M059J (cell line): ENCODE measurements at places on chromosomes 12 and 14. TPM values are rescaled to one million over a fixed set of nuclear protein-coding genes. Genes with fewer than 3 reads are reported as not detected.

RNASE2 gene
- not detected in 2 replicates for total RNA-seq

INHBC gene
- total RNA-seq: not detected in 2 replicates

RPL10L gene
- total RNA-seq: not detected in 2 replicates

KRT3 gene
- not detected in 2 replicates for total RNA-seq

DNA sequence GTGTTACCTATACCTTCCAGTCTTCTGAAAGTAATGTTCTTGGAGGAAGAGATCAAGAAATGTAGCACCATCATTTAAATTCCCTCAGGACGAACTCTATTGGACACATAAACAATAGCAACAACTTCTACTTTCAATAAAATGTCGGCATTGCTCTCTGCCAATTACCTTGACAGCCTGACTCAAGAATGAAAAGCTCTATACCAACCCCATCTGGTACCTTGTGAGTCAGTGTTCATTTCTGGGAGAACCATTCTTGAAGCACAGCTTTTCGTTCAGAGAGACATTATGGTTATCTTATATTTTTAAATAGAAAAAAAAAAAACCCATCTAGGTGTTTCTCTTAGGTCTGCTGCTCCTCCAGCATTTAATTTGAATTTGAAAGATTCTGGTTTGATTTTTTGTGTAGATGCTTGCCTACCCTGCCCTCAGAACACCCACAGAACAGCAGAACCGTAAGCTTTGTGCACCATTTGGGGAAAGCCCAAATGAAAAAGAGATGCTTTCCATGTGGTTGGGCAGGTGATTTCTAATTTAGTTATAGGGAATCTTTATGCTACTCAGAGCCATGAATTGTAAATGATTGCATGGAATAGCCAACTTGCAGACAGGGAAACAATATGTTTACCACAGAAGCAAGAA lies 156.0 kb downstream of the SAMD4A start:
- DNase-seq: peak; percentile 53

DNA sequence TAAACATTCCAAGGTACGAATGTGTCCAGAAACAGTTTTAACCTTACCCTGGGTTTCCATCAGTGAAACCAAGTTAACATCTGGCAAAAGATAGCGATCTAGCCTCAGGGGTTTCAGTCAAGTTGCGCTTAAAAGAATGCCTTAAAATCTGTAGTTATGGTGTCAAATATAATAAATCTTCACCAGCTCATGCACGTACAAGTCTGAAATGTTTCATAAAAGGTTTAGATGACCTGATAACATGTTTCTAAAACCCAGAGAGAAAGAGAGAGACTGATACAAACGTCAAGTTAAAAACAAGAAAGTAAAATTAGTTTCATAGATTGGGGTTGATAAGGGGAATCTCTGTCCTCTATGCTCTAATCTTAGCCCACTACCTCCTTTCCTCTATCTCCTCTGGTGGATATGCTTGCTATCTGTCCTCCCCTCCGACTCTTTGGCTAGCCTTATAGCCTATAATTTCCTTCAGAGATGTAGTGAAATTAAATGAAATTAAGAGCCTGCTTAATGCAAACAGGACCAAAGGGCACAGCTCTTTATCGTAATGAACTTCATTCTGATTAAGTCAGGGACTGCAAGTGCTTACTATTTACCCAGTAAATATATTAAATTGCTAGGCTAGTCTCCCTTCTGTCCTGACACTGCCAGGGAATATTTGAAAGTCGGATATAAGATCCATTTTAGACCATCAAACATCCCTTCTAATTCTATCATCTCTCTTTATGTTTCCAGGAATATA lies 18.4 kb upstream of the FOS start:
- DNase-seq: peak; percentile 69
